ENCODE measurements at places on chromosomes 6 and 20. TPM values are rescaled to one million over a fixed set of nuclear protein-coding genes. Genes with fewer than 3 reads are reported as not detected.

GRCh38 chr6:124772733-124773319 is 189.4 kb upstream of the RNF217 start:
- no peak for DNase-seq

DNA sequence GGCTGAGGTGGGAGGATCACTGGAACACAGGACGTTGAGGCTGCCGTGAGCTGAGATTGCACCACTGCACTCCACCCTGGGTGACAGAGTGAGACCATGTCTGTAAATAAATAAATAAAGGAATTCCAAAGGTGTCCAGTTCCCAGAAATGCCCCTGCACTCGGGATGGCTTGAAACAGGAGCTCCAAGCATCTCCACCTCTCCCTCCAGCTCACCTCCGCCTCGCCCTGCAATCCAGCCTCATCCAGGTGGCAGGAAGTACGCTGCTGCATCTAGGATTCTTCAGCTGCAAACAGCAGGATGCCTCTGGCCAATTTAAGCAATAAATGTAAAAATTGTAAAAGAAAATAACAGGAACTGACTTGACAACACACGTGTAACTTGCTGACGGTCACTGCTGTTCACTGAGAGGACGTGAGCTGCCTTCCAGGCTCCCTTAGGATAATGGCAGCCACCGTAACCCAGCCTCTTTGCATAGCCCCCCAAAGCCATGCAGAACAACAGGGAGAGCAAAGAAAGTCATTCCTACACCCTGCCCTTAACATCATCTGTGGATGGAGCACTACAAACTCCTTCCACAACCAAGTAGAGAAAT is 11.4 kb upstream of the GRM4 start:
- DNase-seq: no peak

- no peak for DNase-seq
These were observed 5.2 kb downstream of the SRSF6 start for GRCh38 chr20:43462660-43463526.

GRCh38 chr6:13229205-13230085 is 98.9 kb downstream of the TBC1D7 start:
- peak; percentile 37 for DNase-seq

GRCh38 chr6:159104931-159105330 is 60.1 kb upstream of the TAGAP start:
- no peak for DNase-seq

DNA sequence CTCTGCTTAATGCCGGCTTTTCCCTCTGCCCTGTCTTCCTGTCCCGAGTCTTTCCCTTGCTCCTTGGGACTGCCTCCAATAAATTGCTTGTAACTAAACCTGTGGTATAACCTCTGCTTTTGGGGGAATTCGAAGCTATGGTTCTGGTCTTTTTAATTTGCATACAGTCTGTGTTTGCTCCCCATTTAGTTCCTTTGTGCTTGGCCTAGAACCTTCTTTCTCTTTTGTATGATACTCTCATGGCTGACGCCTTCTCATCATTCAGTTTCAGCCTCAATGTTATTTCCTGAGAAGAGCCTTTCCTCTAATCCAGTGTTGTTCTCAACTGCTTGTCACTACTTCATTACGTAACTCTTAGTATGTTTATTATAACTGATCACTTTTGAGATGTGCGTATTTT is 248.0 kb downstream of the PHF3 start:
- no peak for DNase-seq

GRCh38 chr6:139695361-139695760 is 320.9 kb upstream of the CITED2 start:
- no peak for DNase-seq

The TRIM40 gene
- total RNA-seq: not detected

The TMEM74B gene
- total RNA-seq: 0.18 TPM

The COL20A1 gene
- total RNA-seq: 0.04 TPM

The GNAS-AS1 gene
- total RNA-seq: 0.55 TPM

All from CD8-positive, alpha-beta memory T cell (primary cell).